D341Med (cell line): ENCODE measurements at places on chromosomes 6 and 20.

DNA sequence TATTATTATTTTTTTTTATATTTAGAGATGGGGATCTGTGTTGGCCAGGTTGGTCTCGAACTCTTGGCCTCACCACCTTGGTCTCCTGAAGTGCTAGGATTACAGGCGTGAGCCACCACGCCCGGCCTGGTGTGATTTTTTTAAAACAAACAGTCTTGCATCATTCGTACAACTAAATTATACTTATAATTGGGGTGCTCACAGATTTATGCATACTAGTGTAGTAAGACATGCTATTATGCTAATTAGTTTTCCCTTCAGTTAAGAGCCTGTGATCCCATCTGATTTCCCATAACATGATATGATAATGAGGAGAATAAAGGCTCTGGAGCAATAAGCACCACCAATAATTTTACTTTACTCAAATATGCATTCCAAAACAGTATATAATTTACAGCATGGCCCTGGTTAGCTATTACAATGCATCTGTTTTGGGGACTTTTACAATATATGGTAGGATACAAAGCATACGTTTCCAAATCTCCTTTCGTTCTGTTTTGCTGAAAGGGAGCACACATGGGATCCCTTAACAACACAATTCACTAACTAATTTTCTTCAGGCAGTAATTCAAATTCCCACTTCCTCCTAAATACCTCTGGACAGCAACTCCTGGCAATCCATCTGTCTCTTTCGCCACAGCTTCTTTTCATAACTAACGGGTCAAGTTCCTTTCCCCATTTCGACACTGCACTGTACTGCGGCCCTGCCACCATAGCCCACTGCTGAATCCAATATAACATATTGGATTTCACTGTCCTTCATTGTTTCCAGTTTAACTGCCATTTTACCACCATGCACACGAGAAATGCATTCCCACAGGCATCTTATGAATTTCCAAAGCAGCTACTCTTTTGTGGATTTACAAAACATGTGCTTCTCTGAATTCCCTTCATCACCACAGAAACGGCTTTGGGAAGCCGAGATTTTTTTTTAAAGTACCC is 1.7 kb downstream of the NUDT3 start:
- DNase-seq: no peak

GRCh38 chr20:61477451-61477861 is 225.4 kb downstream of the CDH4 start:
- DNase-seq: no peak

DNA sequence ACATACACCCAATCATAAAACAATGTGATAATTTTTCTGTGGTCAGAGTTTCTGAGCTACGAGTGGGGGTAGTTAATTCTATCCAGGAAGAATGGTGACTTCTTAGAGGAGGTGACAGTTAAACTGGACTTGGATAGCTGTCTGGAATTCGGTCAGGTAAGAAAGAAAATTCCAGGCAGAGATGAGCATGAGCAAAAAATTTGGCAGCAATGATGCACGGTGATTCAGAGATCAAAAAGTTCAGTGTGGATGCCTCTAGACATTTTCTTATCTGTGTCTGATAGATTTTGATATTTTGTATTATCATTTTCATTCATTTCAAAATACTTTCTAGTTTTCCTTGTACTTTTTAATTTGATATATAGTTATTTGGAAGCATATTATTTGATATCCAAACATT is 12.0 kb downstream of the RAET1E start:
- no peak for DNase-seq

DNA sequence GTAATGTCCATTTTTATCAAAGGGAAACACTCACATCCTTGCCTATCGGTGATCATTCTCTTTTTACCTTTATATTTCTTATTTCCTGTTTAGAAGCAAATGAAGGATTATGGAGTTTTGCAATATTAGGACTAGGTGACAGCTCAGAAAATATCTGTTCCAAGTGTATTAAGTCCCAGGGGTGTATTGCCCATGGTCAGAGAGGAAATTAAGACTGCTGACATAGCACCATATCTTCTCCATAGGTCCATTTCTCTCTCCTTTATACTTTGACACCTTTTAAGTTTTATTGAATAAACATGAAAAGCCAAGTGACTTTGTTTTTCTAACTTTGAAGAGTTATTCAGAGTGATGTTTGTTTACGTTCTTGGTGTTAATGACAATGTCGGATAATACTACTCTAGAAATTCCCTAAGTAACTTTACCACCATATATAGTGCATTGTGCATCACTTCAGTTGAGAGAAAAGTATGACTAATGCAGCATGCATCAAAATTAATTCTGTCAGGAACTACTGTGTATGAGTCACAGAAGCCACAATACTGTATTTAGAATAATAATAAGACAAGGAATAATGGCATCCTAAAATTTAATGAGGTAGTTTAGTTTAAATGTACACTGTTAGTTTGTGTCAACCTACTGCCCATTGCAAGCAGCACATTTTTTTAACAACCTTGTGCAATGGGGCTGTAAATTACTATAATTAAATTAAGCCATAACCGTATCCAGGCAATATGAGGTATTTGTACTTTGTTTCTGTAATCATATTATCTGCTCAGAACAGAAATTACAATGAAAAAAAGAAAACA is 474.4 kb upstream of the RNF217 start:
- DNase-seq: no peak

DNA sequence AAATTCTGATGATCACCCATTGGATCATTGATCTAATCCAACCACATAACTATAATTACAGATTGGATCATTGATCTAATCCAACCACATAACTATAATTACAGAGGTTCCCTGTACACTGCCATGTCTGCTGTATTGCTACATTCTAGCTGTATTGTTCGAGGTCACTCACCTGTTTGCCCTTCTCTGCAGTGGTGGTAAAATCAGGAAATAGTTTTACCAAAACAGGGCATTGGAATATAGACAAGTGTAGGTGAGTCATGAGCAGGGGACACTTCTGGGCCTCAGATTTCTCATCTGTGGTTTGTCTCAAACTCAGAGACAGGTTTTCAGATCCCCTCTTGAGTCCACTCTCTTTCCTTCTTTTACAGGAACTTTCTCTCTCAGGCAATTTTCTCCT is 9.0 kb upstream of the AFDN start:
- no peak for DNase-seq

- no peak for DNase-seq
These were observed 55.3 kb upstream of the CEP85L start for GRCh38 chr6:118706702-118707101.

- DNase-seq: no peak
These were observed 18.0 kb downstream of the MTHFD1L start for GRCh38 chr6:150883521-150883920.

- DNase-seq: no peak
These were observed 26.3 kb upstream of the TRAM2 start for GRCh38 chr6:52603000-52603795.

DNA sequence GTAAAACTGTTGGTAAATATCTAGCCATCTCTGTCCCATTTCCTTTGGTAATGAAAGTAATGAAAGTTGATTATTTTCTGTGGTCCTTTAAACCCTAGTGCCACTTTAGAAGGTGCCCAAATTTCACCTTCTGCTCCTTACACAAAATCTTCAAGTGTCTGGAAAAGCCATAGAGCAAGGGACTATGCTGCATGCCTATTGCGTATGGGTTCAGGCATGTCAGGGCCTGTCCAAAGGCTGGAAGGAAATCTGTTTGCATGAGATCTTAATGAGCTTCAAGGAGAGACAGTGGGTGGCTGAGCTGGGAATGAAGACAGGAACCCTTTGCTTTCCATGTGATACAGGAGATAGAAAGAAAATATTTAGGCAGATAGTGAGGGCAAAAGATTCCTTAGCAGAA is 66.6 kb upstream of the CCN6 start:
- DNase-seq: no peak

DNA sequence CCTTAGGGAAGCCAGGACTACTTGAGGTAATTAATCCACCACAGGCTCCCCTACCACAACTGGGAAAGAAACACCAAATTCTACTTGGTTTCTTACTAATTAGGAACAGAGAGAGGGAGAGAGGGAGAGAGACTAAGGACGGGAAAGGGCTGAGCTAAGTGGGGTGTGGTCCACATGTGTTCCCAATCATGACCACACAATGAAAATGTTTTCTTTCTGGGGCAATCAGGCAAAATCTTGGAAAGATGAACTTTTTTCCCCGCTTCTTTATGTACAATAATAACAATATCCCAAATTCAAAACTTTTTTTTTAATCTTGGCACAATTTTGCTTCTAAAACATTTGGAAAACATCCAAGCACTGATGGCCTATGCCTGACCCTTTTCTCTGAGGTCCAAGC is 734.4 kb downstream of the MAFB start:
- DNase-seq: no peak

- DNase-seq: no peak
These were observed 1.5 kb downstream of the LEMD2 start for GRCh38 chr6:33787346-33787953.

DNA sequence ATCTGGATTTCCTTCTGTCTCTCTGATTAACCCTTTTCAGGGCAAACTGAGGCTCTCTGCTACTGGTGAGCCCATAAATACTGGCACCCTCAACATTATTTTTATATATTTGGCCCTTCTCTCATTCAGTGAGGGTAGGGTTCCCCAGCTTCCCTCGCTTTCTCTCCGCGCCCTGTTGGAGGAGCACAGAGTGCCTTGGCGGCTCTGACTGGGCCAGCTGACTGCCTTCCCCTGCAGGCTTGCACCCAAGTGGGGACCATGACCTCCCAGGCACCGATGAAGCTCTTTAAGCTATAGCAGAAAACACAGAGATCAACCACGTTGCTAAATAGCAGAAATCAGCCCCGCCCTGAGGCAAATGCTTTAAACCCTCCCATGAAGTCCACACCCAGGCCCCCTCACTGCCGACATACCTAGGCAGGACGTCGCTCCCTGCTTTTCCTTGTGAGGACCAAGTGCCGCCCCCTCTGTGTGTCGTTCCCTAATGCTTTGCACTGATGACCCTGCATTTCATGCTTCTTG is 105.0 kb downstream of the HUS1B start:
- no peak for DNase-seq

GRCh38 chr20:57262784-57263609 is 3.4 kb downstream of the BMP7 start:
- DNase-seq: no peak

GRCh38 chr6:39906318-39906761 is 27.9 kb downstream of the MOCS1 start:
- DNase-seq: no peak

- no peak for DNase-seq
These were observed 197.9 kb downstream of the TFAP2C start for GRCh38 chr20:56826705-56827665.

DNA sequence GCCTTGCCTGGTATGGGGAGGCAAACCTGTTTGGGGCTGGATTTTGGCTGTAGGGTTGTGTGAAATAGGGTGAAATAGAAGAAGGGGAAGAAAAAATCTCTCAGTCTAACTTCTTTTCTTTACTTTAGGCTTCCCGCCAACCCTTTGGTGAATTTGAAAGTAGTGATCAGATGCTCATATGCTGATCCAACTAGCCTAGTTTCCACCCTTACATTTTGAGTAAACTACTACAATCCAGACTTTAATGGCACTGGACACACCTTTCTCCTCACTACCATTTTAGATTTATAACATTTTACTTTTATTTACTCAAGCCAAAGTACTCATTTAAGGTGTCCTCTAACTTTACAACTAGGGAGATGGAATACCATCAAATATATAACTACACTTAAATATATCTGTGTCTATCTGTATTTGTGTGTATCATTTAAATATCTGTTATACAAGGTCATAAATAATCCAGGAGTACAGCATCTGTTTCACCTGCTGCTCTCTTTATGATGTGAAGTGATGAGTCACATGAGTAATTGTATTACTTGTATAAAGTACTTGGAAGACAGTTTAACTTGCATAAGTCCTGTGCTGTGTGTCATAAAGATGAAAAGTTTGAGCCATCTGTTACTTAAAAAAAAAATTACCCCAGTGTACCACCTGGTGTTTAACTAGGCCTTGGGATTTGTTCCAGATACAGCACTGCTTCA is 172.1 kb downstream of the CDKAL1 start:
- DNase-seq: no peak

GRCh38 chr6:140559458-140559857 is 1185.0 kb upstream of the CITED2 start:
- no peak for DNase-seq

DNA sequence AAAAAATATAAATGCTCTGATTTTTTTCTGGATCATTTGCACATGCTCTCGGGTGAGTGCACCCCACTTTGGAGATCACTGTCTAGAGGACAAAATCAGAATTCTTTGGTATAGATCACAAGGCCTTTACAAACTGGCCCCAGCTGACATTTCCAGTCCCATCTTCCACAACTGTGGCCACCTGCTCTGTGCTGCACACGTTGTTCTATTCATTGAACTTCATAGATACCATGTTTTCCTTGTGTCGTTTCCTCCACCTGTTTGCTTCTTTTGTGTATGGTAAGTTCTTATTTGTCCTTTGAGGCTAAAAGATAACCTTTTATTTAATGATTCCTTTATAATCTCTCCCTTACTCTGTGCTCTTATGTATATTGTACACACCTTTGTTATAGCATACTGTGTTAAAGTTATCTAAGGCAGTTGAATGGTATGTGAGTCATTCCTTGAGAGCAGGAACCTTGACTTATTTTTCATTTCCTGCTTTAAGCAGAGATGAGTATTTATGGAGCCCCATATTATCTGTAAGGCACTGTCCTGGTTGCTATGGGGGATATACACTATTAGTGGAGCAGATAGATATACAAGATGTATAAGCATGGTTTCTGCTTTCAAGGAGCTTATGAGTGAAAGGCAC is 12.0 kb upstream of the SLC17A5 start:
- no peak for DNase-seq

GRCh38 chr6:13760307-13761304 is 49.0 kb upstream of the RANBP9 start:
- DNase-seq: no peak

- DNase-seq: no peak
These were observed 90.8 kb upstream of the FOXP4 start for GRCh38 chr6:41455410-41455809.

DNA sequence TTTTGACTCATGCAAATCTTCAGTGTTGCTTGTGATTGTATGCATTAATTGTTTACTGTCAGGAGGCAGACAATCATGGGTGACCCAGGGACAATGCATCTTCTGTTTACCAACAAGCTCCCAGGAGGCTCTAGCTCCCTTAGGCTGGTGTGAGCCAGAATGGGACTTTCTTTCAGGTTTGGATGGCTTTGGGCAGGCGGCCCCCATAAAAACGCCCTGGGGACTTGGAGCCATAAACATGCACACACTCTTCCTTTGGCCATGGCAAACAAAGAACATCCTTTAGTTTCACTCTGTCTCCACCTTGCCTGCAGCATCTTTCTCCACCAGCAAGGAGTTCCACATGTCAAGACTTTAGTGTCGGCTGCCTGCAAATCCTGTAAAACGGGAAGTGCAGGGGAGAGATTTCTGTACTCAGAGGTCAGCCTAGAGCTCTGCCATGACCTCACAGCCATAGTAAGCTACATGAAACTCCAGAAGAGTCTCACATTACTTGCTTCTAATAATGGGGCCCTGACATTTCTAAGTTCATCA is 127.6 kb downstream of the MAP3K7 start:
- DNase-seq: no peak

- no peak for DNase-seq
These were observed 95.6 kb upstream of the SUPT3H start for GRCh38 chr6:45473121-45473993.
